ENCODE measurements at places on chromosomes 7 and 10. TPM values are rescaled to one million over a fixed set of nuclear protein-coding genes. Genes with fewer than 3 reads are reported as not detected.

AKR1D1 gene
- not detected for total RNA-seq

RNF32 gene
- total RNA-seq = 0.52 TPM

CACNB2 gene
- 0.10 TPM for total RNA-seq

INHBA gene
- total RNA-seq = 601 TPM

GRCh38 chr7:151080067-151080521 is 515 bp downstream of the FASTK start:
- H3K36me3 ChIP-seq = peaks cover 6% of the 10 kb centered on the region
- H3K4me3 ChIP-seq = peak overlapping the region; percentile 87
- DNase-seq = no peak
- peaks cover 46% of the 10 kb centered on the region for H3K4me1 ChIP-seq
- peak overlapping the region; percentile 97 for H3K27ac ChIP-seq

DNA sequence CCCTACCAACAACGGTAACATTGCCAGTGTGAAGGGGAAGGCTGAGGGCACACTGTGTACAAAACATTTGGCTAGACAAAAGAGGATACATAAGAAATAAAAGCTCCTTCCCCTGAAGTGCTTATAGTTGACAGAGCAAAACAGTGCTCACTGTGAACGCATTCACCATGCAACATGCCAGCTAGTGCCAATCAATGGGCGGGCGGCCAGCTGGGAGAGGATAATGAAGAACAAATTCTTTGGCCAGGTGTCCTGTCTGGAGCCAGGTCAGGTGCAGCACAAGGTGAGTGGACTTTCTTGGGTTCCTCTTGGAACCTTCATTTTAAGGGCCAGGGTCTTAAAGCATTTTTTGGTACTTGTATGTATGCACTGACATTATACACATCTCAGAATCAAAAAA is 106.1 kb downstream of the ICA1 start:
- DNase-seq = no peak
- peaks cover 1% of the 10 kb centered on the region for H3K36me3 ChIP-seq

DNA sequence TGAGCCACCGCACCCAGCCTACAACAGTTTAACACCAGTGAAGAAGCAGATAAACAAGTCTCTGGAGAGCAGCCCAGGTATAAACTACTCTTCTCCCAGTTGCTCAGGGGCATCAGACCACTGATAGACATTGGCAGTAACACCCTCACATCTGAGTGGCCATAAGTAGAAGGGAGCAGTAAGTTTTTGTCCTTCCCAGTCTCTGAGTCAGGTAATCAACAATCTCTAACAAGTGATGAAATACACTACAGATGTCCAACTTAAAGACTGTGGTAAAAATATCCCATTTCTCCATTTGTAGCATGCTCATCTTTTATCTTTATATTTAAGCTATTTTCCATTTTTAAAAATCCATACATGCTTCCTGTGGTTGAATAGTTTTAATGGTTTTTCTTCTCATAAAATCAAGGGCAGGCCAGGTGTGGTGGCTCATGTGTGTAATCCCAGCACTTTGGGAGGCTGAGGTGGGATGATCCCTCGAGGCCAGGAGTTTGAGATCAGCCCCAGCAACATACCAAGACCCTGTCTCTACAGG is 78.6 kb downstream of the GSAP start:
- H3K4me3 ChIP-seq = no peak overlapping the region
- H3K27me3 ChIP-seq = no peaks in the 10 kb centered on the region
- H3K36me3 ChIP-seq = no peaks in the 10 kb centered on the region
- DNase-seq = no peak
- H3K27ac ChIP-seq = no peak overlapping the region
- no peaks in the 10 kb centered on the region for H3K4me1 ChIP-seq

DNA sequence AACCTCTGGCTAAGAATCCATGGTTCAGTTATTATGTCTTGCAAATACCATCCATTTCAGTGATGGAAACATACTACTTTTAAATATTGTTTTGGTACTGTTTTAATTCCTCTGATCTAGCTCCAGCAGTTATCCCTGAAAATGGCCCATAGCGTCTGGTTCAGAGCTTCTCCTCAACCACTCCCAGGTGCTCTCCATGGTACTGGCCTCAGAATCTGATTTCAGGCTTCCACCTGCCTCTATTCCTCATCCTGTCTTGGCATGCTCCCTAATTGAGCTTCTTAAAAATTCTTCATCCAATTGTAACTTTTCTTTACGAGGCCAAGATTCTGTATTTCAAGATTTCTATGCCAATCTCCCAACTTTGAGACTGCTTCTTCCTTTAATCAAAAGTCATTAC is 236.3 kb downstream of the HTR7 start:
- peaks cover 15% of the 10 kb centered on the region for H3K27me3 ChIP-seq
- no peaks in the 10 kb centered on the region for H3K4me1 ChIP-seq
- H3K27ac ChIP-seq = no peak overlapping the region
- H3K36me3 ChIP-seq = no peaks in the 10 kb centered on the region
- H3K4me3 ChIP-seq = no peak overlapping the region

GRCh38 chr10:104109908-104110662 is 11.9 kb upstream of the SFR1 start:
- H3K4me3 ChIP-seq = no peak overlapping the region
- DNase-seq = no peak
- H3K27ac ChIP-seq = peak overlapping the region; percentile 59
- peaks cover 9% of the 10 kb centered on the region for H3K4me1 ChIP-seq

DNA sequence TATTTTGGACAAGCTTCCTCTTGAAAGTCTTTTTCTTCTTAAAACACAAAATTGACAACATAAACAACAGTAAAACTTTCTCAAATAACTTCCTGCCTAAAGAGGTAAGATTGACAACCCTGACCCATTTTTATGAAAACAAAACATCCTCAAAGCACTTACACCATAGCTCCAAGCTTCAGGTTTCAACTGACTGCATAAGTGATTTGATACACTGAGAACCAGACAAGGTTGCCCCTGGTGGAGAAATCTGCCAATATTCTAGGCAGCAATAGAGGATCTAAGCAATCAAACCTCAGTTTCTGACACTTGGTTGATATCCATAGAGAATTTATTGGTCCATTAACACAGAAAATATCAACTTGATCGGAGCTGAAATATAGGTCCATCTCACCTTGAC is 147.8 kb downstream of the ELAPOR2 start:
- no peak overlapping the region for H3K4me3 ChIP-seq
- H3K27me3 ChIP-seq = no peaks in the 10 kb centered on the region
- DNase-seq = no peak
- peaks cover 8% of the 10 kb centered on the region for H3K36me3 ChIP-seq
- no peak overlapping the region for H3K27ac ChIP-seq
- peaks cover 9% of the 10 kb centered on the region for H3K4me1 ChIP-seq

DNA sequence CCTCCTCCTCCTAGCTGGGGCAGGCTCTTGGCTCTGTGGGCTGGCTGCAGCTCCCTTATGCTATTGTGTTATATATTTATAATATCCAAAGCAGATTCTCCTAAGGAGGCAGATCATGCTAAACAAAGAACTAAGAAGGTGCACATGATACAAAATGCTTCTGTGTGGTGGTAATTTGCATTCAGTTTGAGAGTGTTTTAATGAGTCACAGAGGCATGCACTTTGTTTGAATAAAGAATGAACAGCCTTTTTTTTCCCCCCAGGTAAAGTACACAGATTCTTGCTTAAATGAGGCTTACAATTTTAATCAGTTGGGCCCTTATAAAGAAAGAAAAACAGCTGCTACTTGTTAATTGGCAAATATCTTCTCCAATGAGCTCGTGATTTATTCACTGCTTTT is 95.0 kb downstream of the FANK1 start:
- H3K4me3 ChIP-seq = no peak overlapping the region
- H3K27me3 ChIP-seq = no peaks in the 10 kb centered on the region
- DNase-seq = no peak
- peaks cover 11% of the 10 kb centered on the region for H3K4me1 ChIP-seq

- peaks cover 2% of the 10 kb centered on the region for H3K36me3 ChIP-seq
- no peaks in the 10 kb centered on the region for H3K4me1 ChIP-seq
- H3K27ac ChIP-seq = no peak overlapping the region
- no peak for DNase-seq
- H3K27me3 ChIP-seq = peaks cover 2% of the 10 kb centered on the region
Observed at GRCh38 chr7:150330211-150330885, 7.0 kb upstream of the ACTR3C start.

- H3K4me1 ChIP-seq = no peaks in the 10 kb centered on the region
- no peak for DNase-seq
- no peak overlapping the region for H3K4me3 ChIP-seq
- no peaks in the 10 kb centered on the region for H3K36me3 ChIP-seq
Observed at GRCh38 chr7:85567983-85568382, 381.1 kb upstream of the SEMA3D start.

- DNase-seq = no peak
- peaks cover 13% of the 10 kb centered on the region for H3K4me1 ChIP-seq
- no peaks in the 10 kb centered on the region for H3K27me3 ChIP-seq
- H3K4me3 ChIP-seq = no peak overlapping the region
Observed at GRCh38 chr10:33352175-33352574, 17.7 kb upstream of the NRP1 start.

- no peak overlapping the region for H3K27ac ChIP-seq
- peaks cover 2% of the 10 kb centered on the region for H3K27me3 ChIP-seq
- peaks cover 7% of the 10 kb centered on the region for H3K4me1 ChIP-seq
- DNase-seq = no peak
Observed at GRCh38 chr7:114759347-114760062, 162.4 kb upstream of the MDFIC start.

GRCh38 chr10:35451151-35452016 is 115.1 kb downstream of the CCNY start:
- peak overlapping the region; percentile 70 for H3K27ac ChIP-seq
- no peaks in the 10 kb centered on the region for H3K27me3 ChIP-seq
- H3K4me1 ChIP-seq = peaks cover 84% of the 10 kb centered on the region
- DNase-seq = no peak
- H3K36me3 ChIP-seq = no peaks in the 10 kb centered on the region

DNA sequence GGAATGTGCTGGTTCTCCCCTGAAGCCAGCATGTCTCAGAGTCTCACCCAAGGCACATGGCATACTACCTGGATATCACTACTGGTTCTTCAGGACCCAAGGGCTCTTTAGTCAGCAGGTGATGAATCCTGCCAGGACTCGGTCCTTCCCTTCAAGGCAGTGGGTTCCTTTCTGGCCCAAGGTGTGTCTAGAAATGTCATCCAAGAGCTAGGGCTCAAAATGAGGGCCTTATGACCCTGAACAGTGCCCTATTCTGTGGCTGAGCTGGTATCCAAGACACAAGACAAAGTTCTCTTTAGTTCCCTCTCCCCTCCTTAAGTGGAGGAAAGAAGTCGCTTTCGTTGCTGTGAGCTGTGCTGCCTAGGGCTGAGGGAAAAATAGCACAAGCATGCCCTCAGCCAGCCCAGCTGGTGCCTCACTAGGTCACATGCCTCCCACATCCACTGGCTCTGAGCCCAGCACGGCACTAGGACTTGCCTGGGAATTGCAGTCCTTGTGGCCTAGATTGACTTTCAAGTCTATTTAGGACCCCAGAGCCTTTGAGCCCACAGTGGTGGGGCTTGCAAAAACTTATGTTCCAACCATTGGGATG is 106.0 kb downstream of the BMS1 start:
- DNase-seq = no peak
- no peaks in the 10 kb centered on the region for H3K27me3 ChIP-seq
- no peaks in the 10 kb centered on the region for H3K4me1 ChIP-seq
- no peak overlapping the region for H3K27ac ChIP-seq
- no peaks in the 10 kb centered on the region for H3K36me3 ChIP-seq

- no peak overlapping the region for H3K27ac ChIP-seq
- peaks cover 9% of the 10 kb centered on the region for H3K4me1 ChIP-seq
- peaks cover 4% of the 10 kb centered on the region for H3K27me3 ChIP-seq
- no peak overlapping the region for H3K4me3 ChIP-seq
- H3K36me3 ChIP-seq = peaks cover under 1% of the 10 kb centered on the region
Observed at GRCh38 chr10:98363220-98363619, 51.8 kb downstream of the PYROXD2 start.

DNA sequence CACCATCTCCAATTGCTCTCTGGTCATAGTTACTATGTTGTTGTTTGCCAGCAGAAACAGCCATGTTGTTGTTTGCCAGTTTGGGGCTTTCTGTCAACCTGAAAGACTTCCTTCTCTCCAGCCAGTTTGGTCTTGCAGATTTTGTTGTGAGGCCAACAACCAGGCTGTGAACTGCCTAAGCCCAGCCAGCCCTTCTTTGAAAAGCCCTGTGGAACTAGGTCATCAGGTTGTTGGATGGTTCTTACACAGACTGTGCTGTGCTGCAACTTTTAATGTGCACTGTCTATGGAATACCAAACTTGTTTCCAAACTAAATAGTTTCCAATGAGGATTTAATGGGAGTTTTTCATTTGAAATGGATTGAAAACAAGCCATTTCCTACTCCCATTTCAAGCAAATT is 592.7 kb upstream of the GALNT17 start:
- H3K4me1 ChIP-seq = peaks cover 13% of the 10 kb centered on the region
- DNase-seq = no peak
- H3K36me3 ChIP-seq = no peaks in the 10 kb centered on the region
- no peak overlapping the region for H3K4me3 ChIP-seq
- no peaks in the 10 kb centered on the region for H3K27me3 ChIP-seq
- H3K27ac ChIP-seq = no peak overlapping the region

GRCh38 chr7:116948934-116949333 is 4.4 kb upstream of the ST7 start:
- no peaks in the 10 kb centered on the region for H3K27me3 ChIP-seq
- no peak overlapping the region for H3K27ac ChIP-seq
- no peaks in the 10 kb centered on the region for H3K36me3 ChIP-seq
- no peak for DNase-seq
- H3K4me1 ChIP-seq = peaks cover 10% of the 10 kb centered on the region

- no peaks in the 10 kb centered on the region for H3K36me3 ChIP-seq
- peak overlapping the region; percentile 9 for H3K4me3 ChIP-seq
- DNase-seq = no peak
- H3K4me1 ChIP-seq = peaks cover 4% of the 10 kb centered on the region
- no peak overlapping the region for H3K27ac ChIP-seq
- no peaks in the 10 kb centered on the region for H3K27me3 ChIP-seq
Observed at GRCh38 chr7:158316466-158317031, 271.1 kb downstream of the PTPRN2 start.

DNA sequence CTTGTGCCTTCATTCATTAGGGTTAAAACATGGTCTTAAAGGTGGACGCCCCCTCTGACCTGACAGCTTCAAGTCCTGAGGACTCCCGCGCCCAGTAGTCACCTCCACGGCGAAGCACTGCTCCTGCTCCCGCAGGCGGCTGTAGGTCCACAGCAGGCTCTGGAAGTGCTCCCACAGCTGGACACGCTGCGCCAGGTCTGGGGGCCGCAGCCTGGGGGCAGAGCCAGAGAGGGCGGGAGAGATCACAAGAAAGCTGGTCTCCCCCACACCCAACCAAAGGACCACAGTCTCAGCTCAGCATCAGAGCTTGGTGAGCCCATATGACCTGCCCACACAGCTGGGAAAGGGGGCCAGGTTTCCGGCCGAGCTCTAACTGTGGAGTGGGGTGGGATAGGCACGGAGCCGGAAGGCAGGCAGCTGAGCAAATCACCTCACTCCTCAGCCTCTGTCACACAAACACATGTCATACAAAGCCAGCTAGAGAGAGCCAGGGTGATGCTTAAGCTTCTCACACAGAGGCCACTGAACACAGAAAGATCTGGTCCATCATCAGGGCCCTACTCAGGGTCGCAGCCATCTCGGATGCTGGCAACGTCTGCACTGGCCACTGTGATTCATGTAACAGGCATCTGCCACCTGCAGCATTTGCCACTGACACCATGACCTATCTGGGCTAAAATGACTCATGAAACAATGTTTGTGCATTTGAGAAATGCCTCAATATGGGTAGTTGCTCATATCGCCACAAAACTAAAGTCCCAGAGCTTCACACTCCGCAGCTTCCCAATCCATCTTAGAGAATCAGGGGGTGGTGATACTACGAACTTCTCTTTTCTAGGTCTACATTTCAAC is 12.6 kb downstream of the HPS1 start:
- no peak overlapping the region for H3K27ac ChIP-seq
- H3K27me3 ChIP-seq = no peaks in the 10 kb centered on the region
- H3K4me3 ChIP-seq = no peak overlapping the region

- no peaks in the 10 kb centered on the region for H3K36me3 ChIP-seq
- no peaks in the 10 kb centered on the region for H3K27me3 ChIP-seq
- peaks cover 12% of the 10 kb centered on the region for H3K4me1 ChIP-seq
- no peak for DNase-seq
Observed at GRCh38 chr10:23448802-23449570, 10.1 kb downstream of the OTUD1 start.

Data from chondrocyte (in vitro differentiated cells).